ENCODE measurements at places on chromosomes 3 and 15.
A peak's percentile ranks its signal among the peaks of the same experiment; 100 is the strongest.

DNA sequence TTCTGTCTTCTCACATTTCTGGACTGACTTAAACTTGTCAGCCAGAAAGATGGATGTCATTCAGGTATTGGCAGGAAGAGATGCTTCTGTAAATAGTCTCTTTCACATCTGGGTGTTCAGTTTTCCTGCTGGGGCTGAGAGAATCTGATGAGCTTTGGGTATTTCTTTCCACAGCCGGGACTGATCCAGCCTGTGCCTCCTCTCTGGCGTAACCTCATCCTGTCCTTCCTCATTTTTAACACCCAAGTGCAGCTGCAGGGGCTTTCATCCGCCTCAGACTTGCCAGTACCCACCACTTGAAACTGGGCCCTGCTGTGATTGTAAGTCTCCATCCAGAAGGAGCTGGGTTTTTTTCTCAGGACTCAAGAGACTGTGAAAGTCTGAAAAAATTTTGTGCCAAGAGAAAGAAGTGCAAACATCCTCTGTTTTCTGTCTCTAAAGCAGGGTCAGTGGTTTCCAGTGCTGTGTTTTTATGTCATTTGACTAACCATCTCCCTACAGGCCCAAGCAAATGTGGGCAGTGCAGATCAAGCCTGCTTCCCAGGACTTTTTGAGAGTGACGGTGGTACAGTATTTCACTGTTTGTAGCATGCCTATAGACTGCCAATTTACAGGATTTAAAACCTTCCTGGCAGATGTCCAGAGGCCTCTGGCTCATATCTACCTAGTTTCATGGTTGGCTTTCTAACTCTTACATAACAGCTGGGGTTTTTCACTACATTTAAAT, 342.7 kb downstream of the PTPRG start:
- H3K4me3 ChIP-seq = no peak overlapping the region
- no peak overlapping the region for H3K27ac ChIP-seq
- H3K27me3 ChIP-seq = no peaks in the 10 kb centered on the region
- no peak for DNase-seq
- no peaks in the 10 kb centered on the region for H3K4me1 ChIP-seq
- H3K36me3 ChIP-seq = no peaks in the 10 kb centered on the region

DNA sequence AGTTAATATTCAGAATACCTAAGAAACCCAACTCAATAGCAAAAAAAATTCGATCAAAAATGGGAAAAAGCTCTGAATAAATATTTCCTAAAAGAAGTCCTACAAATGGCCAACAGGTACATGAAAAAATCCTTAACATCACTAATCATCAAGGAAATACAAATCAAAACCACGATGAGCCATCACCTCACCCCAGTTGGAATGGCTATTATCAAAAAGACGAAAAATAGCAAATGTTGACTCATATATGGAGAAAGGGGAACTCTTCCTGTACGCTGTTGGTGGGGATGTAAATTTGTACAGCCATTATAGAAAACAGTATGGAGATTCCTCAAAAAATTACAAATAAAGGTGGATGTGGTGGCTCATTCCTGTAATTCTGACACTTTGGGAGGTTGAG, 29.6 kb upstream of the SGO1 start:
- H3K4me3 ChIP-seq = no peak overlapping the region
- no peak for DNase-seq
- no peak overlapping the region for H3K27ac ChIP-seq
- H3K36me3 ChIP-seq = peaks cover 2% of the 10 kb centered on the region
- H3K4me1 ChIP-seq = no peaks in the 10 kb centered on the region

DNA sequence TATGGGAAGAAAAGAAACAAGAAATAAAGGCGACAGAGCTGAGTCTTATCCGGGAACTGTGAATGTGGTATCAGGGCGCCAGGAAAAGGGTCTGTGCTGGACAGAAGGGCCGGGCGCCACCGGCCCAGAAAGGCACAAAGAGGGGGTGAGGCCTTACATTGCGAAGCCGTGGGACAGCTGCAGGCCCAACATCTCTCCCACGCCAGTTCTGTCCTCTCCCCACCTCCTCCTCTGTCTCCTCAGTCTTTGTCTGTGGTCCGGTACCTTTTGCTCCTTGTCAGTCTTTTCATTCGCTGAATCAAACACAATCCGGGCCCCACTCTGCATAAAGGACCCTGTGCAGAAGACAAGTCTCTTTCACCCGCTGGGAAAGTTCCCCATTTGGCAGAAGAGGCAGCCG, 81.8 kb downstream of the LRIG1 start:
- H3K27ac ChIP-seq = peak overlapping the region; percentile 74
- H3K36me3 ChIP-seq = peaks cover 4% of the 10 kb centered on the region
- DNase-seq = no peak
- H3K27me3 ChIP-seq = no peaks in the 10 kb centered on the region

DNA sequence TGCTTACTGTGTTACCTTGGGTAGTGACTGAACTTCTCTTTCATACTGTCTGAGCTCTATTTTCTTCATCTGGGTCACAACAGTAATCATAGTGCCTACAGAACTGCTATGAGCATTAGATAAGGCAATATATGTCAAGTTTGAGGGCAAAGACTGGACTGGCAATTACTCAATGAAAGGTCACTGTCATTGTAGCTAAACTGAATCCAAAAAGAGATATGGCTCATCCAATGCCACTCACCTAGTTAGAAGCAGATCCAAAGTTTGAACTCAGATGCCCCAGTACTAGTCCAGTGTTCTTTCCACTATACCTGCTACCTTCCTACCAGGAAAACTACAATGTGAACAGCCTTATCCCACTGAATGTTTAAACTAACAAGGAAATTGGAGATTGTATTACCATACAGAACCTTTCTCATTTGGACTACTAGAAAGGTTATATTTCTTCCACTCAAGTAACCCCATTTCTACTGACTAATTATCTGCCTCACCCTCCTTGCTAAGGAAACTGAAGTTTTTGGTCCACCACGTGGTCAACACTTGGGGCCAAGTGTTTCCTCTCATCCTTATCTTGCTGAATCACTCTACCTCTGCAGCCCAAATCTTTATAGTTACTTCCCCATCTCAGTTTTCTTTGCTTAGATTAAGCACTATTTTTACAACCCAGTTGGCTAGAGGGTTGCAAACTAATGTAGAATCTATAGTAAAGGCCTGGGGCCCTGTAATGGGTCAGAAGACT, 202.3 kb upstream of the LPP start:
- H3K4me3 ChIP-seq = no peak overlapping the region
- H3K4me1 ChIP-seq = peaks cover 9% of the 10 kb centered on the region
- H3K27me3 ChIP-seq = no peaks in the 10 kb centered on the region
- H3K27ac ChIP-seq = no peak overlapping the region
- no peaks in the 10 kb centered on the region for H3K36me3 ChIP-seq
- DNase-seq = no peak

- no peak for DNase-seq
- H3K4me3 ChIP-seq = no peak overlapping the region
- no peaks in the 10 kb centered on the region for H3K36me3 ChIP-seq
Measured at GRCh38 chr3:175270866-175271265, 411.7 kb downstream of the NAALADL2 start.

- no peaks in the 10 kb centered on the region for H3K4me1 ChIP-seq
- no peak overlapping the region for H3K4me3 ChIP-seq
- H3K27ac ChIP-seq = no peak overlapping the region
- no peaks in the 10 kb centered on the region for H3K36me3 ChIP-seq
Measured at GRCh38 chr3:42442640-42443039, 32.2 kb upstream of the LYZL4 start.

DNA sequence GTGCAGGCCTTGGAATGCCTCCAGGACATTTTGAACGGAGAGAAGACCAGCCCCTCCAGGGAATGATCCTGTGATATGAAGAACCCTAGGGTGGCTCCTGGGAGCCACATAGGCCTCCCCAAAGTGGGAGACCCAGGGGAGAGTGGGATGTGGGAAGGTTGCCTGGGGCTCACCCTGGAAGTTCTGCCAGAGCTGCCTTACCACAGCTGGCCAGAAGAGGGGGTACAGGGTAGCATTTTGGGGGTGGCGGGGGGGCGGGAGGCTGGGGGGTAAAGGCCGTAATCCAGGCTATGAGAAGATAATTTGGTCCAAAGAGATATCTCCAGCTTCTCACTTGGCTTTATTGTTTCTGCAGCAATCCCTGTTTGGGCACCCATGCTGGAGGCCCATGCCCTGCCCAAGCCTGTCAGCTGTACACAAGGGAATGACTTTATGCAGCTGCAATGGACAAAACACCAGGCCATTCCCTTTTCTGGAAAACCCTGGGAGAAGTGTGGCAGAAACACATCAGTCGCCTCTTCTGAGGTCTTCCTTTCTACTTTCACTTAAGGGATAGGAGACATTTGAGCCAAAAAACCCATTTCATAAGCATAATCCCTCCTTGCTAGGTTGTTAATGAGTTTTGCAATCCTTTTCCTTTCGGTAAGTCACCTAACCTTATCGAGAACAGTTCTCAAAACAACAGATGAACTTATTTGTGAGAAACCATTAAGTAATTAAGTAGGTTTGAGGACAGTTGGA, 11.0 kb upstream of the MUSTN1 start:
- DNase-seq = no peak
- H3K36me3 ChIP-seq = peaks cover 5% of the 10 kb centered on the region
- no peak overlapping the region for H3K4me3 ChIP-seq
- H3K27me3 ChIP-seq = no peaks in the 10 kb centered on the region
- peaks cover 2% of the 10 kb centered on the region for H3K4me1 ChIP-seq

DNA sequence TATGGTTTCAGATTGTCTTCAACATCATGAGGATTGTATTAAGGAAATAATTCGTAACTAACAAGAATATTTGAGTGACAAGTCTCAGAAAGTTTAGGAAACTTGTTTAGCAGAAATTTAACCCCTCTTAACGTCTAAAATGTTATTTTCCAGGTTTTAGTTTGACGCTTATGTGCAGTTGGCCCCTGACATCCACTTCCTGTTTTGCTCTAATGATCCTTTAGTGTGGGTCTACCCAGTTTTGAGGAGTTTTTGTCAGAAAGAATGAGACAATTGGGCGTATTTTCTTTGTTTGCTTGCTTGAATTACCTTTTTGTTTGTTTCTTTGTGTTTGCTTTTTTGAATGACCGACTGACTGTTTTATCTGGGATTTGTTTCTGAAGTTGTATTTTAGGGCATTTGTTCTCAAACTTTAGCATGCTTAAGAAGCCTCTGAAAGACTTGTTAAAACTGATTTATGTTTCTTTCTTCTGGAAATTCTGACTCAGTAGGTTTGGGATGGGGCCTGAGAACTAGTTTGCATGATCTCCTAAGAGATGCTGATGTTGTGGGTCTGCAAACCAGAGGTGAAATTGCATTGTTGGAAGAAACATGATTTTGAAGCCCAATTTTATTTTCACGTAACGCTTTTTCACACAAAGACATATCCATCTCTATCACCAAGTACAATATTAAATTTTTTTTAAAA, 20.6 kb downstream of the RBMS3 start:
- no peak for DNase-seq
- H3K27me3 ChIP-seq = no peaks in the 10 kb centered on the region
- no peak overlapping the region for H3K4me3 ChIP-seq

- no peak overlapping the region for H3K27ac ChIP-seq
- no peaks in the 10 kb centered on the region for H3K36me3 ChIP-seq
- H3K27me3 ChIP-seq = no peaks in the 10 kb centered on the region
- no peaks in the 10 kb centered on the region for H3K4me1 ChIP-seq
- DNase-seq = no peak
Measured at GRCh38 chr15:95176794-95177577, 945.6 kb downstream of the MCTP2 start.

DNA sequence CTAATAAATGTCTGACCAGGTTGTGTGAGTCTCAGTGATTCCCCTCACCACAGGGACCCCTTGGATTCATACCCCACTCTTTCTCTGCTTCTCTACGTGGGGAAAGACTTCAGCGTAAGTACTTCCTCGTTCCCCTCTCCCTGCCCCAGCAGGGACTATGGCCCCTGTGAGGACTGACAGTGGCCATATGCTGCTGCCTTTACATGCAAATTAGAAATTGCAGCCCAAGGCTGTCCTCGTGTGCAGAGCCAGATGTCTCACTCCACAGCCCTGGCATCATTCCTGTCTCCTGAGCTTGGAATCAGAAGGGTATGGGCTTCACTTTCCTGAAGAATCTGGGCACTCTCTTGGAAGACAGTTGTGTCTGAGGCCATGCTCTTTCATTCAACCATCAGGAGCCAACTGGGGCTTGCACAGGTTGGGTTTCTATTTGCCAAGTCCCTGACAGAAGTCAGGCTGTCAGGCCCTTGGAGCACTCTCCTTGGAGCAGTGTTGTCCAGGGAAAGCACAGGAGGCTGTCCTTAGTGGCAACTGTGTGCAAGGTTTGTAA, 30.5 kb upstream of the IQCF2 start:
- peaks cover 12% of the 10 kb centered on the region for H3K27me3 ChIP-seq
- no peaks in the 10 kb centered on the region for H3K4me1 ChIP-seq
- H3K27ac ChIP-seq = no peak overlapping the region
- no peaks in the 10 kb centered on the region for H3K36me3 ChIP-seq
- no peak for DNase-seq

- H3K27ac ChIP-seq = no peak overlapping the region
- no peak overlapping the region for H3K4me3 ChIP-seq
- peaks cover 63% of the 10 kb centered on the region for H3K27me3 ChIP-seq
- peaks cover 4% of the 10 kb centered on the region for H3K36me3 ChIP-seq
Measured at GRCh38 chr3:45366290-45366689, 22.1 kb upstream of the LARS2 start.

GRCh38 chr3:15157441-15157840, 48.6 kb upstream of the CAPN7 start:
- H3K36me3 ChIP-seq = peaks cover 5% of the 10 kb centered on the region
- H3K4me1 ChIP-seq = no peaks in the 10 kb centered on the region
- no peak overlapping the region for H3K27ac ChIP-seq
- no peak overlapping the region for H3K4me3 ChIP-seq
- H3K27me3 ChIP-seq = peaks cover 40% of the 10 kb centered on the region

GRCh38 chr3:174438501-174439145, 420.5 kb upstream of the NAALADL2 start:
- no peak for DNase-seq
- peaks cover 15% of the 10 kb centered on the region for H3K27me3 ChIP-seq
- peaks cover 4% of the 10 kb centered on the region for H3K36me3 ChIP-seq
- H3K4me1 ChIP-seq = peaks cover 2% of the 10 kb centered on the region

DNA sequence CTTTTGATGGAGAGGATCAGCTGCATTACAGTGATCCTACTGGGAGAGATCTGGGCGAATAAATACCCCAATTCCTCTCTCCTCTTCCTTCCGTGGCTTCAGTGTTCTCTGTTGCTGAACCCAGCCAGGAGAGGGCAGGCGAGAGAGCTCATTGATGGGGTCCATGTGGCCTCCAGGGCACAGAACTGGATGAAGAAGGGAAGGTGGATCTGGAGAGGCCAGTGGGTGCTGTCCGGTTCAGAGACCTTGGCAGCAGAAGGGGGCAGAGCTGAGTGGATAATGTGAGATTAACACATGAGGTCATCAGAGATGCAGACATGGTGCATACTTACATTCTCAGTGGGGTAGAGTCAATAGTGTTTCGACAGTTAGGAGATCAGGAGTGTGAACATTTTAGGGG, 193.6 kb downstream of the CLSTN2 start:
- no peak overlapping the region for H3K4me3 ChIP-seq
- H3K4me1 ChIP-seq = no peaks in the 10 kb centered on the region
- no peaks in the 10 kb centered on the region for H3K36me3 ChIP-seq
- no peak for DNase-seq
- no peak overlapping the region for H3K27ac ChIP-seq
